ENCODE measurements at places on chromosomes 6 and 20. TPM values are rescaled to one million over a fixed set of nuclear protein-coding genes. Genes with fewer than 3 reads are reported as not detected.

GRCh38 chr20:35776513-35777101 is 4.8 kb downstream of the PHF20 start:
- no peak for DNase-seq

DNA sequence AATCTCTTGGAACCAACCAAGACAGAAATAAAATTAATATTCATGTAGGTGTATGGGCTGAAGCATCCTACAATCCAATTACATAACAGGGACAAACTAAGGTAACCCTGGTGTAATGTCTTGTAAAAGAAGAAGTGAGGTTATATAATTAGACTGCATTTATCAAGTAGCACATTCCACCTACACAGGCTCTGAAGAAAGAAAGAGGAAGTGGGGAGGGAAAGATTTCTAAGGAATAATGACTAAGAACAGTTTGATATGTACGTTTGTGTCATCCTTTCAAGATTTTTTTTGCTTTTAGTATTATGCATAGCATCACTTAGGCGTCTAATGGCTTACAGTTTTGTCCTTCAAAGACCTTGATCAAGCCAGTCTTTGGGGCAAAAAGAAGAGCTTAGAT is 139.7 kb downstream of the PLCB1 start:
- DNase-seq: no peak

The RBCK1 gene
- 135 TPM for total RNA-seq

DNA sequence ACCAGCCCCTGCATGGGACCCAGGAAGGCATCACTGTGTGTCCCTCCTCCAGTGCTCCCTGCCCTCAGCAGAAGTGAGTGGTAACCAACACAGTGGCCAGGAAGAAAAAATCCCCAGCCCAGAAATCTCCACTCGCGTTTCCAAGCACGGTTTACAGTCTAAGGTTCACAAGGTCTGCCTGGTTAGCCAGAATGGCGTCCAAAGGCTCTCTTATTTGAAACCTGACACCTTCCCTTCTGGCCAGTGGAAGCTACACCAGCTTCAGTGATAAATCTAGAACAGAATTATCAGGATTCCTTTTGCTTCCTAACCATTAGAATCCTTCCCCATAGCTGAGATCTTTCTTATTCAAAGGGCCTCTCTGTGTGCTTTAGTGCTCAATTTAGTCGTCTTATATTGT is 9.2 kb downstream of the LY86 start:
- DNase-seq: no peak

The MYB gene
- total RNA-seq: 7.5 TPM

The BMP2 gene
- not detected for total RNA-seq

The PI16 gene
- total RNA-seq: 0.63 TPM

The ARMC2 gene
- 10.3 TPM for total RNA-seq

- no peak for DNase-seq
Observed at GRCh38 chr6:160108077-160108476, 13.5 kb upstream of the SLC22A1 start.

The BMP6 gene
- not detected for total RNA-seq

GRCh38 chr6:5752391-5752680 is 254.4 kb downstream of the NRN1 start:
- no peak for DNase-seq

GRCh38 chr6:23175391-23175790 is 606.0 kb downstream of the HDGFL1 start:
- no peak for DNase-seq

DNA sequence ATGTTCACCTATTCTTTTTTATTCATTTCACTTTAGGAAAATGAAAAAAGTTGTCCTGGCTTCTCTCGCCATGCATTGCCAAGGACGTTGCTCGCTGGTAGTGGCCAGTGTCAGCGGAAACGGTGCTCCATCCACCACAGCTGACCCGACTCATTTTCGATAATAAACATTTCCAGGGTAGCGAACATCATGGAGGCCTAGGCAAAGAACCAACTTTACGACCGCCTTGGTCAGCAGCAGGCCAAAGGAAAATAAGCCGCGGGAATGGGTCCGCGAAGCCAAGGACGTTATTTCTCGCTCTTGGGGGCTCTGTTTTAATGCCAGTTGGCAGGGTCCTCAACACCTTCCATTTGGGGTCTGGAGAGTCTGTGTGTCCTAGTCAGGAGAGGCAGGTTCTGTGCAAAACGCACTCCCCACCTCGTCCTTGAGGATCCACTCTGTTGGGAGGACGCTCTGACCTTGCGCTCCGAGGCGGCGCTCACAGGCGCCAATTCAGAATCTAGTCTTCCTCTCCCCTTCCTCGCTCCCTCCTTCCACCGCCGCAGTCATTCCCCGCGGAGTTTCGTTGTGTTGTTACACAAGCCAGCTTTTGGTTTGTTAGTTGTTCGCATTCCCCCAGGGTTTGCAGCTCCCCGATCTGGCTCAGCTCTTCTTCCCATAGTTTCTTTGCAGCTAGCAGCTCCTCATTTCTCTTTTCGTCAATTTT is 4.1 kb upstream of the PAX1 start:
- no peak for DNase-seq

DNA sequence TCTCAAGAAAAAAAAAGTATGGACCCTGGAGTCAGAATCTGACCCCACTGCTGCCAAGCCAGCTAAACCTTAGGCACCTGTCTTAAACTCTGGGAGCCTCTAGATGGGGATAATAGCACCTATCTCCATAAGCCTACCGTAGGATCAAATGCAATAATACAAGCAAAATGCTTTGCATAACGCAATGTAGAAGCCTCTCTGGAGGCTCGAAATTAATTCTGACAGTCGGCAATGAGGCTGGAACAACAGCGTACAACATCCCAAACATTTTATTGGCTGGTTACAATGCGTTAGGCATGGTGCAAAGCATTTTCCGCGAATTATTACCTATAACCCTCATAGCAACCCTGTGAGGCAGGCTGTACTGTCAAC is 521 bp downstream of the CDK5RAP1 start:
- DNase-seq: no peak

GRCh38 chr20:14142964-14143627 is 147.8 kb downstream of the MACROD2 start:
- no peak for DNase-seq

Data from activated CD8-positive, alpha-beta T cell treated with anti-CD3 and anti-CD28 coated beads, Interleukin-2, amount 10 ng/mL, durations not matched to agents 7 days and 5 days (primary cell).